ENCODE measurements at places on chromosomes 2 and 18.

GRCh38 chr2:216402751-216403150 lies 9.5 kb upstream of the SMARCAL1 start:
- DNase-seq = no peak

GRCh38 chr2:240200230-240201051 lies 60.0 kb upstream of the OTOS start:
- DNase-seq = no peak

GRCh38 chr2:204654669-204655068 lies 109.4 kb downstream of the PARD3B start:
- no peak for DNase-seq

- no peak for DNase-seq
These were observed 130.5 kb upstream of the ITGA4 start for GRCh38 chr2:181326661-181327060.

DNA sequence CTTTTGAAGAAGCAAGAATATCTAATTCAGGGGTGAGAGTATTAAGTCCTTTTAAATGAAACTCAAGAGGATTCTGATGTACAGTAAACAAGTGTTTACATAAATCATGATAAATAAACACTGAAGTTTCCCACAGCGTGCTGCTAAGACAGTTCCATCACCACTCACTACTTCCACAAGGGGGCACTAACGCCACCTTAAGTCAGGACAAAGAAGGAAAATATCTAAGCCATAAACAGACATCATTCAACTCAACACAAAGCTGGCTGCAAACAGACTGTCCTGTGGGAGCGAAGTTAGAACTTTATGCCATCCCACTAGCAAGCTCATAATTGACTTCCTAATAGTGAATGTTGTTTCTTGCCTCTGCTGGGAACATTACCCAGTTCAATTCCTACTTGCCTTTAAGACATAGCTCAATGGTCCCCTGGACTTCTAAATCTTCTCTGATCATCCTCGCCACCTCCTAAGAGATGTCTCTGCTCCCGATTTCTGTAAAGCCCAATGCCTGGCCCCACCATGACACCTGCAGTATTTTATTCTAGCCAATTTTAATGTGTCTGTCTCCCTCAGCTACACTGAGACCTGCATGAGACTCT lies 36.5 kb downstream of the MRPL44 start:
- DNase-seq = peak; percentile 5

DNA sequence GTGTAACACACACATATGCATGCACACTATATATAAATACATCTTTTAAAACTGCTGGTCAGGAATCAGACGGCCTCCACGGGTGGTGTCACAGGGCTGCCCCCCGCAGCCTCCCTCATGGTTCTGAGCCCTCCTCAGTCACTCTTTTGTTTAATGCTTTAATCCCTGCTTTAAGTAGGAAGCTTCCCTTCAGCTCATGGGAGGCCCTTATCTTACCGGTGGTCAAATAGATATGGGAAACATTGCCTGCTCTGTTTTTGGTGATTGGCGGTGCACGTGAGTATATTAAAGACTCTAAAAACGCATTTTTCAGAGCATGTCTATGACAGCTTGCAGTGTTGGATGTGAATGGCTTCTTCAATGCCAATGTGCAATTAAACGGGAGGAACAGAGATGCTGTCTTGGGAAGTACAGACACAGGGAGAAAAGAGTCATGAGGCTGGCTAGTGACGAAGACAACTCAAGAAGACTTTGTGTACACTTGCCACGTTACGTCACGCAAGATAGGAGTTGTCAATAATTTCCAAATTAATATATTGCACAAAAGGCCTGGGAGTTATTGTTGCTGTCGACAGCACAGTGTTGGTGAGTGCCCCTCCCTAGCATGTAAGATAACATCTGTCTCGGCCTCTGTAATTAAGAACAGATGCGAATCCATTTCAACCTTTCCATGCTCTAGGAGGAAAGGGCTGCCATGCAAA lies 23.3 kb downstream of the GNLY start:
- DNase-seq = no peak

Data from stimulated activated CD8-positive, alpha-beta memory T cell treated with anti-CD3 and anti-CD28 coated beads, Interleukin-2, amount 100 ng/mL, for 1 hour (primary cell).